ENCODE measurements at places on chromosomes 1 and 21.

DNA sequence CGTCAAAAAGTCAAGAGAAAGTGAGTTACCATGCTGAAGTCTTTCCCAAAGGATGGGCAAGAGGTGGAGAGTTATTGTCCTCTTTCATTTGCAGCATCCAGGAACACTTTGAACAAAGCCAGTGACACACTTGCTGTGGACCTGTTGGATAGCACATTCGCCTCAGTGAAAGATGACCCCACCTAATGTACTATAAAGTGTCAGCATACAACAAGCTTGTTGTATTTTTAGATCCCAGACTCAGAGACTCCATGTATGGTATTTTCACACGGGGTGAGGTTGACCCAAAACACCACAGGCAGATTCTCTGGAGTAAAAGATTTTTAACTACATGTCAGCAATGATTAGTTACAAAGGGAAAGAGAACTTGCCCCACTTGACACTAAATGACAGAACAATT, 273.8 kb downstream of the PTBP2 start:
- peak; percentile 42 for DNase-seq

GRCh38 chr1:193494368-193494767, 308.0 kb upstream of the B3GALT2 start:
- no peak for DNase-seq

GRCh38 chr21:45348591-45349327, 56.2 kb upstream of the COL18A1 start:
- no peak for DNase-seq

DNA sequence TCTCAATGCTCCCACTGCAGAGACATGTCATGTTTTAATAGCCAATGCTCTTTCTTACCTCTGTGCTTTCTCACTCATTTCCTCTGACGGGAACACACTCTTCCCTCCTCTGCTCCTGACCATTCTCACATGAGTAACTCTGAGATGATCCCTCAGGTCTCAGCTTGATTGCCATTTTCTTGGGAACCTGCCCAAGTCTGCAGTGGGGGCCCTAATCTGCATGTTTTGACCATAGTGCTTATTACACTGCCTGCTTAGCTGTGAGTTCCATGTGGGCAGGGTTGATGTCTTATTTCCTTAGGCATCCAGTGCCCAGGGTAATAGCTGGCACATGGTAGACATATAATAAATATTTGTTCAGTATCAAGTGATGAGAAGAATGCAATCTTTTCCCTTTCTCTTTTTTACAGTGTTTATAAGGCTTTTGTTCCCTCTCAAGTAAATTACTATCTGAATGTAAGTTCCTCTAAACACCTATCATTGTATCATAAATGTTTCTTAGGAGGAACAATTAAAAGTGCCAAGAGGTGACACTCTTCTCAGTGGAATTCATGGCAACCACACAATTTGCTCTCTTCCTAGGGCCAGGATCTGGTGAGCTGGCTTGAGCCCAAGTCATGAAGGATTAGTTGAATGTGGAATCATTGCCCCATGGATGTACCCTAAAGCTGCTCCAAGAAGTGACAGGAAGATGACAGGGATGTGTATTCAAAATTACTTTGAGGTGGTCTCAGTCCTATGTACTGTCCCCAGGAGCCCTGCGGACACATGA, 485.4 kb upstream of the USP24 start:
- DNase-seq, result peak; percentile 77

DNA sequence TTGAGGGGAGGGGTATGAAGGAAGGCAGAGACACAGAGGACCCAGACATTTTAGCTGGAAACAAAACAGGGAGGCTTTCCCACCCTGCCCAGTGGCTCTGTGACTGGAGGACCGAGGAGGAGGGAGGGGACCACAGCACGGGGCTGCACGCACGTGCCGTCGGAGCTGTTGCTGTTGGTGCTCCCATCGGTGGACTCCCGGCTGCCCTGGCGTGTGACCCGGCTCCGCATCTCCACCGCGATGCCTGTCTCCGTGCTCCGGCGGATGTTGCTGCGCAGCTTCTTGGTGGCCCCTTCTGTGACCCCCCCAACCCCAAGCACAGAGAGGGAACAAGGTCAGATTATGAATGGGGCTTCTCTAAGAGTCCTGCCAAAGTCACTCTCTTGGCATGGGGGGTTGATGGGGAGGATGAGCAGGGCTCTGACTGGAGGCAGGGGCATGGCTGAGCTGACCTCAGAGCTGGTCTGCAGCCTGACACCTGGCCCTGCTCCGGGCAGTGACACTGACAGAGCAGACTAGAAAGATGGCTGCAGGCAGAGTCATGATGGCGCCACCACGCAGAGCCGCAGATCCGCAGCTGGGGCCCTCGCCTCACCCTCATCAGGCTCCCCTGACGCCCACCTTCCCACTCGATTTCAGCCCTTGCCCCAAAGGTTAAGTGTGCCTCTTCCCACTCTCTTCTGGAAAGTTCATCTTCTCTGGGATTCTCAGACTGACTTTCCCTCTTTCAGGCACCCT, 29.6 kb downstream of the RIMS3 start:
- DNase-seq, result no peak

DNA sequence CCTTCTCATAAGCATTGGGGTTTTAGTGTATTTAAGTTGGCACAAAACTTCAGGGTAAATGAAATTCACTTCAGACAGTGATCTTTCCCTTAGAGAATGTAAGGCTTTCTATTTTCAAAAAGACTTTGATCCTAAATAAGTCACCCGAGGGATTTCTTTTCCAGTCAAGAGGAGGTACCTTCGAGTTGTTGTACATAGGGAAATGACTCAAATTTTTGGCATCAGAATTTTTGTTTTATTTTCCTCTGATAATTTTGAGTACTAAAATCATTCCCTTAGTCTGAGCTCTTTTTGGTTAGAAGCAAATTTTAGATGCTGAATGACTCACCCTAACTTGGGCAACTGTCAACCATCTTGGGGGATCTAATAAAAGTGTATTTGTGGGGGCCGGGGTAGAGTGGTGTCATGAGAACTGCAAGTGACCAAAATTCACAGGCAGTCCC, 193.9 kb downstream of the DHRS3 start:
- peak; percentile 87 for DNase-seq

DNA sequence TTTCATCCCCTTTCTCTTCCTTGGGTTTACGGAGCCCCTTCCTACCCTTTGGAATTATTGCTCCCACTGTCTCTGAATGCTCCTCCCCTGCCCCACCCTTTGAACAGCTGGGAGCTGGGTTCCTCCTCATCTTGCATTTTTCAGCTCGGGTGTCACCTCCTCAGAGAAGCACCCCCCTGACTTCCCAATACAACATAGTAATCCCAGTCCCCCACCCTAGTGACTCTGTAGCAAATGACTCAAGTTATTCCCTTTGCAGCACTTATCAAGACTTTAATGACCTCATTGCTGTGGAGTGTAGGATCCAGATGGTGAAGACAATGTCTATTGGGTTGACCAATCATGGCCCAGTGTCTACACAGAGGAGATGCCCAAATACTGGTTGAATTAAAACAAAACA, 8.9 kb upstream of the VWA5B1 start:
- peak; percentile 86 for DNase-seq

GRCh38 chr1:211580303-211580687, 1.3 kb upstream of the SLC30A1 start:
- no peak for DNase-seq

DNA sequence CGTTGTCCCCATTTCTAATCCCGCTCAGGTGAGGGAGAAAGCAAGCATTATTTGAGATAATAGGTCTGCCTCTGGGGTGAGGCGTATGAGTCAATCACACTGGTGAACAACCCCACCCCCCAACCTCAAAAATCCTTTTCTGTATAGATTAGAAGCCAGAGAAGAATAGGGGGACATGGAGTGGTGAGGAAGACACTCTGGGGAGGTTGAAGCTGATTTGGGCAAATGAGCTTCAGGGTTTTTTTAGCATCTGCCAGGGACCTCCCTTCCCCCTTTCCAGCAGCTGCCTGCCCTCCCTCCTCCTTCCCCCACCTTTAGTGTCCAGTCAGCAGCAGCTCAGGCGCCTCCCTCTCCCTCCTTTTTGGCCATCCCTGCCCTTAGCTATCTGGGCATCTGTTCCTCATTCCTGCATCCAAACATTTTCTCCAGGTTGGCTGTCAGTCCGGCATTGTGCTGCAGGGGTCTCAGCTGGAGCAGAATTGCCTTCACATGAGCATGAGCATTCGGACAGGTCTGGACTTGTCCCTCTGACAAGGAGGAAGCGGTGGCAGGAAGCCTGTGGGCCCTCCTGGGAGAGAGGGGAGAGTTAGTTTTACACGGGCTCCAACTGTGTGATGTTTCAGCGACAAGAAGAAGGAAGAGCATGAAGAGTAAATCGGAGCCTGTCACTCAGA, 30.8 kb upstream of the PTGFRN start:
- peak; percentile 41 for DNase-seq

DNA sequence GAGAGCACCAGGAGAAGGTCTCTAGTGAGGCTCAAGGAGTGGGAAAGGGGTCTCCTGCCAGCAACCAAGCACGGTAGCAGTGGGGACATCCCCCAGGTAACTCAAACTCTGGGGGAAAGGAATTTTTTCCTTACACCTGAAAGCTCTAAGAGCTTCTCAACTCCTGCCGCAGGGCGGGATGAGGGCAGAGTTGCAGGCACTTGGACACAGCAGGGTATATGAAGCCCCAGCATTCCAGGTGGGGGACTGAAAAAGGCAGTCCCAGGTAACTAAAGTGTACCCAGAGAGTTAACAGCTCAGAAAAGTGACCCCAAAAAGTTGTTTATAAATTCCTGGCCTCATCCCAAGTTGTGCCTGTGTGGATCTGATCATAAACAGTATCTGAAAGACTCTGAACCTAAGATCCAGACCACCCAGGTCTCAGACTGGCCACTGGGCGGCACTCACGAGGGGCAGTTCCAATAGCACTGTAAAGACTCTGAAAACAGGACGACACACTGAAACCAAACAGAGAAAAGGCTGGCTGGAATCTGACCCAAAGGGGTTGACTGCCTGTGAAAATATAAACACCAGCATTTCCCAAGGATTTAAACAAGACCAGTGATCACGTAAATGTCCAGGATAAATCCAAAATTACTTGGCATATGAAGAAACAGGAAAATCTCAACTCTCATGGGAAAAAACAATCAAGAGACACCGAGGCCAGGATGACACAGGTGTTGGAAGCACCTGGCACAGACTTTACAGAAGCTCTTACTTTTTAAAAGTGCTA, 47.5 kb downstream of the HSF2BP start:
- DNase-seq, result peak; percentile 49

- no peak for DNase-seq
Measured at GRCh38 chr1:1399872-1400575, 889 bp upstream of the CCNL2 start.

GRCh38 chr21:16976193-16976592, 536.6 kb upstream of the CXADR start:
- no peak for DNase-seq

GRCh38 chr21:35406635-35407034, 357.5 kb upstream of the RUNX1 start:
- DNase-seq, result no peak

DNA sequence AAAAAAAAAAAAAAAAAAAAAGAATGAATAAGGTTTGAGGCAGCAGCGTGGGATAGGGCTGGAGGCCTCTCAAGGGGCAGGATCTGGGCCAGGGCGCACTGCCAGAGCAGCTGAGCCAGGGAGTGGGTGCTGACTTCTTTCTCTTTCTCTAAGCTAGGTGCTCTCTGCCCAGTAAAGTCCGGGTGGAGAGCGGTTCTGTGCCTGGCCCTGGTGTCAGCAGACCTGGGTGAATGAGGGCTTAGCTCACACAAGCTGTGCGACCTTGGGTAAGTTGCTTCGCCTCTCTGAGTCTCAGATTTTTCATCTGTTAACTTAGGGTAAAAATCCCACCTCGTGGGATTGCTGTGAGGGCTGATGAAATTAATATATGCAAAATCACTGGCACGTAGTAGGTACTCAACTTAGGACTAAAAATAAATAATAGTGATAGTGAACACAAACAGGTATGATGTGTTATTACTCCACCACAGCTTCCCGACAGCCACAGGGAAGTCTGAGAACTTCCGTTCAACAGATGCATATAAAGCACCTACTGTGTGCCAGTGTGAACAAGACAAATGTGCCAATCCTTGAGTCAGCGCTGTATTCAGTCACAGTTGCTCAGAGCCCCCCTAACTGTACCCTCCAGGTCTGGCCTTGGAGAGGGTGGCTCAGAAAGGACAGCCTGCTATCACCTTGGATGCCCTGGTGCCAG, 2.0 kb upstream of the FAM131C start:
- peak; percentile 67 for DNase-seq

- DNase-seq, result no peak
Measured at GRCh38 chr1:63317817-63318152, 4.6 kb upstream of the FOXD3 start.

DNA sequence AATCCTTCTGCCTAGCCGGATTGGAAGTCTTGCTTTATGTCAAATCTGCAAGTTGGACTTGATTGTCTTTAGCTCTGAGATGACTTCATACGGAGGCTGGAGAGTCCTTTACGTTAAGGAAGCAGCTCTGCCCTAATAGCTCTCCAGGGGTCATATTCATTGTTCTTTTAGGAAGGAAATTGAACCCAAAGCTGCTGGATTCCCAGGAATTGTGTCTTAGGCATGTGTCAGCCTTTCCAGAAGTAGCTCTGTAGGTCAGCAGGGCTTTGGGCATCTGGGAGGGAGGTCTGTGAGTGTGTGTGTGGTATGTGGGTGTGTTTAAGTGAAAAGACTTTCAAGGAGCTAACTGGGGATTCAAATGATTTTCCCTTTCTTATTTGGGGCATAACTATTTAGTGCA, 82.4 kb downstream of the ABCA4 start:
- DNase-seq, result no peak

- DNase-seq, result no peak
Measured at GRCh38 chr1:167916766-167917511, 3.0 kb upstream of the ADCY10 start.

DNA sequence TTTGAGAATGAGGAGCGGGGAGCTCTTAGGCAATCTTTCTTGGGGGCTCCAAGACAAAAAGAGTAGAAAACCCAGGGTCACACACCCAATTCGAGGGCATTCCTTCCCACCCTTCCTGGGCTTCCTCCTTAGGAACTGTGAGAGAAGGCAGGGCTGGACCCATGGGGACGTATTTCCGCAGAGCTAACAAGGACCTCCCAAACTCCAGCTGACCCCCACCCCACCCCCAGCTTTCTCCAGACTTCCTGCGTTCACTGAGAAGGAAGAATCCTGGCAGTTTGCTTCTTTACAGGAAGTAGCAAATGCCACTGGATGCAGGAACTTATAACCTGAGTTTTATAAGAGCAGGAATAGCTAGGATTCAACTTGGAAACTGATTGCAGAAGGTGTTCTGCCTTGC, 2.7 kb upstream of the LHX9 start:
- DNase-seq, result no peak

DNA sequence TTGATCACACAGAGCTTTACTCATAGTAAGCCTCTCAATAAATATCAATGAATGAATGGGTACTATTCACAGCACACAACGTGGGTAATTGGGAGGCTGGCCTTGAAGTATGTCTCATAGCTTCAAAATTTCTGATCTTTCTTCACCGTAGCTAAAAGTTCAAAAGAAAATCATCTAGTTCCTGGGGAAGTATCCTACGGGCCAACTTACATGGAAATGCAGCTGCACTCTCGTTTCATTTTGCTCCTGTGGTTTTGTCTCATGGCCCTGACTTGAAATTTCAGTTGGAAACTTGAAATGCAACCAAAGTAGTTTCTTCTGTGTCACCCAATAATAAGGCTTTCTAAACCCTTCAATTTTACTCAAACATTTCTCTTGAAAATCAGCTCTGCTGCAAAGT, 76.1 kb upstream of the CNIH3 start:
- DNase-seq, result peak; percentile 42
